Gastroesophageal sphincter (tissue), 4 donors: ENCODE measurements at places on chromosomes 7 and 10. TPM values are rescaled to one million over a fixed set of nuclear protein-coding genes. Genes with fewer than 3 reads are reported as not detected.

Gene TRIM4
- total RNA-seq: 31.9 TPM

Gene DGKB
- 19.9 TPM for total RNA-seq

Gene TAS2R41
- total RNA-seq: not detected

Gene PRRT4
- total RNA-seq: 0.85 TPM

Gene MKI67
- total RNA-seq: 1.0 TPM

Gene NPSR1
- total RNA-seq: not detected

Gene LRRC17
- 1.5 TPM for total RNA-seq

Gene OPALIN
- not detected for total RNA-seq

Gene CHST3
- 48.0 TPM for total RNA-seq

DNA sequence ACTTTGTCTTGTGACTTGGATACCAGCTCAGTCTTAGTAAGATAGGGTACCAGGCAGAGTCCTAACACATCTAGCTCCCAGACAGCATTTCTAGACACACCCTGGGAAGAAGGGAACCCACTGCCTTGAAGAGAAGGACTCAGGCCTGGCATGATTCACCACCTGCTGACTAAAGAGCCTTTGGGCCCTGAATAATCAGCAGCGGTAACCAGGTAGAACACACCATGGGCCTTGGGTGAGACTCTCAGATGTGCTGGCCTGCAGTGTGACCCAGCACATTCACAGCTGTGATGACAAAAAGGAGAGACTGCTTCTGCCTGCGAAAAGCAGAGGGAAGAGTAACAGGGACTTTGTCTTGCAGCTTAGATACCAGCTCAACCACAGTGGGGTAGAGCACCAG, 10.4 kb upstream of the TNKS2 start:
- ATAC-seq: no peak

- no peak for ATAC-seq
These were observed 2.4 kb downstream of the SH2D4B start for GRCh38 chr10:80540136-80540535.

GRCh38 chr10:51960494-51960895, 261.1 kb upstream of the CSTF2T start:
- ATAC-seq: peak; percentile 67

- ATAC-seq: no peak
These were observed 7.5 kb downstream of the ZFAND2A start for GRCh38 chr7:1152492-1152891.

DNA sequence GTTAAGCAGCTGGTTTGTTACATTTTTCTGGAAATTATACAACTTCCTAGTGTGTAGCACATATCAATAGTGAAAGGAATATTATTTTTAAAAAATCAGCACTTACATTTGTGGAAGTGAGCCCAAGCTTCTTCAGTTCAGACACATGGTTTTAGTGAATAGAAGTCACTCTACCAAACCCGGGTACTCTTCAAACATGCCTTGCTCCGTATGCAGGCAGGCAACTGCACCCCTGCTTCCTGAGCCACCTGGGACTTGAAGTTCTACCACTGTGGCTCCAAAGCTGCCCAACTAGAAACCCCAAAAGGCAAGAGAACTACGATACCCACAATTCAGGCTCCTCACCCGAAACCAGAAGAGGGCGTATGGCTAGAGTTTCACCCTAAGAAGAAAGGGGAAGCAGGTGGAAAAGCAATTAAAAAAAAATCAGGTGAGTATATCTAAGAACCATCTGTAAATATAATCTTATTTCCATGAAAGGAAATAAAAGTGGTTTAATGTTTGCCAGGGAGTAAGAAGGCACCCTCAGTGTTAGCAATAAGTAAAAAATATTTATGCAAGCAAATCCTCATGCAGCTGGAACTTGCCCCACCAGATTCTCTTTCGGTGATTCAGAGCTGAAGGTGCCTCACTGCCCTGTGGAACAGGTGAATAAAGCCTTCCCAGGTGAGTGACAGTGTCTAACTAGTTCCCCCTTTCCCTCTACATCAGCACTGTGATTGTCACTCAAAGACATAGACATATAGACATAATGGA, at the start of gene MACC1:
TSS of gene MACC1 (minus strand) at position 192 of the 756 bp plus-strand sequence. CDS start 55,522 bp downstream, outside the sequence.
- no peak for ATAC-seq

DNA sequence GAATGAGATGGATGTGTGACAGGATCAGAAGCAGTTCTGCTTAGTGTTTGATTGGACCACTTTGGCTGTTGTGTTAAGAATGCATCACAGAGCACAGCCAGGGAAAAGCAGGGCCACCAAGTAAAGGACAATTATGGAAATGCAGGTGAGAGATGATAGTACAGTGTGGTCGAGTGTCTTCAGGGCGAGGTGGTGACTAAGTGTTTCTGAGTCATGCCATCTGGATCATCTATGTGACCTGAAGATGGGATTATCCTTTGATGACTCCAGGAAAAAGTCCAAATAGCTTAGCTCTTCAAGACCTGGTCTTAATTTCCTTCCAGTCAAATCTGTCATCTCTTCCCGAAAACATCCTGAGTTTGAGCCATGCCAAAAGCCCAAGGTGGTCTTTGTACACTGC, 523.2 kb upstream of the IGFBP3 start:
- no peak for ATAC-seq

- ATAC-seq: no peak
These were observed 55.5 kb upstream of the CCNJ start for GRCh38 chr10:95987685-95988426.

DNA sequence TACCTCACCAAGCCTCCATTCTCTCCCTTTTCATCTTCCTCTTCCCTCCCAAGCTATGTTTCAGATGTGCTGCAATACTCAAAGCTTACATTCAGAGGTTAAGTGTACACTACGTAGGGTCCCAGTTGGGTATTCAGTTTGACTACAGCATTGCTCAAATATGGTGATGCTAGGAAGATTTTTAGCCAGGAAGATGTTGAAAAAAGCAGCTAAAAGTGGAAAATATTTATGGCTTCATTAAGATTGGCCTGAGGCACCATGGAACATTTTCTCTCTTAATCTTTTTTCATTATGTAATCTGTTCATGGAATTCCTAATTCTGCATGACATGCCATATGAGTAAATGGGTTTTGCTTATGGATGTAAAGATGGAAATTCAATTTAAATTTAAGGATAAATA, 72.0 kb upstream of the ABCB5 start:
- ATAC-seq: no peak

GRCh38 chr7:69778138-69778537, 179.9 kb downstream of the AUTS2 start:
- ATAC-seq: no peak

DNA sequence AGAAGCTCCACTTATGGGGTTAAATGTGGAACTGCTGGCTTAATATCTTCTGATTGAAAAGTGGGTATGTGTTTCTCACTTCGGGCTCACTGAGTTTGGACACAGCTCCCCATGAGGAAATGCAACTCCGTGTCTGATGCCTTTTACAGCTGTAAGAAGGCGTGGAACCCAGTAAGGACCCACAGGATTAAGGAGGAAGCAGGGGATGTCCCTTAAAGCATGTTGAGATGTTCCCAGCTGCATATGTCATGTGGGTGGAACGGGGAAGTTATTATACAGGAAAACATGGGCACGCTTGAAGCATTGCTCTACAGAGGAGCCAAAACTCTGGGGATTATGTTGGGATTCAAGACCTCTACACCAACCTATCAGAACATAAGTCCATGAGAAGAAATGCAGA, 224.4 kb downstream of the NEBL start:
- ATAC-seq: no peak

DNA sequence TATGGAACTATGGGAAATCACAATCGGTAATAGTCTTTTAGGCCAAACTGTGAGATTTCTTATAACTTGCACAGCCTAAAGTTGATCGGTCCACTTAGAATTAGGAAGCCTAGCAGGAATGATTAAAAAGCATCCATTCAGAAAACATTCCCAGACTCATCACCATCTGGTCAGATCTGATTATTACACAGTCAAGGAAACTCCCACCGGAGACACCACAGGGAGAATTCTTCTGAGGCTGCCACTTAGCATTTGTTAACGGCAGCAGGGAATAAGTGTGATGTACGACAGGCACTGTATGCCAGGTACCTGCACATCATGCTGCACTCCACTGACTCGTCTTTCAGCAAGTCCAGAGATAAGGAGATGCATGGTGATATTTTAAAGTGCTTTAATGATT, 227.6 kb upstream of the STEAP1 start:
- ATAC-seq: no peak

- ATAC-seq: no peak
These were observed 2.9 kb downstream of the NPM3 start for GRCh38 chr10:101780187-101780817.

DNA sequence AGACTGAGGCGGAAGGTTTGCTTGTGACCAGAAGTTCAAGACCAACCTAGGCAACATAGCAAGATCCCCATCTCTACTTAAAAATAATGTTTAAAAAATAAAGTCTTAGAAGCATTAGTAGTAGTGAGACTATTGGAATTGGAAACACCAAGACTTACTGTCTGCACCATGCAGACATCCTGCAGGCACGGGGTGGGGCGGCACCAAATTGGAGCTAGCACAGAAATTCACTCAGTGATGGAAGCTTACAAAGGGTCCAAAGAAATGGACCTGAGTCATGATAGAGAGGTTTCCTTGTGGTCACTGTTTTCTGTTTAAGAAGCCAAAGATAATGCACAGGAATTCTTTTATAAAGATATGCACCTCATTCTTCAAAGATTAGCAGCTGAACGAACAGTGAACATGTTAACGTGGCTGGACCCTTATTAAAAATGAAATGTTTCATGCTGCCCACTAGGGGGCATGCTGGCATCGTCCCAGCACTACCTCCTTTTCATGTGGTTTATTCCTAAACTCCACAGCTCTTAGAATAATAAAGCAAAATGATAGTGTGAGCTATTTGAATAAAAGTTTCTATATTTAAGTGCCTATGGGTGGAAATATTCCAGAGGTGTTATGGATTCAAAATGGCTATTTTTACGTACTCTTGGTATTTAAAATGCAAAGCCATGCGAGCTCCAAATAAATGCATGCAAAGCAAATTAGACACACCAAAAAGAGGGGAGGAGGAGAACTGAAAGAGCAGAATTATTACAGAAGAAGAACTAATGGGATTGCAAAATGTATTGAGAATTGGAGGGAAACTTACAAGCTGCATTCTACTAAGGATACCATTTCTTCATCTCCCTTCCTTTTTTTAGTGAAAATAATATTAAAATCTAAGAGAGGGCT, 28.6 kb downstream of the PDSS1 start:
- ATAC-seq: peak; percentile 58

- ATAC-seq: no peak
These were observed 131.7 kb downstream of the DNAJB6 start for GRCh38 chr7:157468221-157469111.

DNA sequence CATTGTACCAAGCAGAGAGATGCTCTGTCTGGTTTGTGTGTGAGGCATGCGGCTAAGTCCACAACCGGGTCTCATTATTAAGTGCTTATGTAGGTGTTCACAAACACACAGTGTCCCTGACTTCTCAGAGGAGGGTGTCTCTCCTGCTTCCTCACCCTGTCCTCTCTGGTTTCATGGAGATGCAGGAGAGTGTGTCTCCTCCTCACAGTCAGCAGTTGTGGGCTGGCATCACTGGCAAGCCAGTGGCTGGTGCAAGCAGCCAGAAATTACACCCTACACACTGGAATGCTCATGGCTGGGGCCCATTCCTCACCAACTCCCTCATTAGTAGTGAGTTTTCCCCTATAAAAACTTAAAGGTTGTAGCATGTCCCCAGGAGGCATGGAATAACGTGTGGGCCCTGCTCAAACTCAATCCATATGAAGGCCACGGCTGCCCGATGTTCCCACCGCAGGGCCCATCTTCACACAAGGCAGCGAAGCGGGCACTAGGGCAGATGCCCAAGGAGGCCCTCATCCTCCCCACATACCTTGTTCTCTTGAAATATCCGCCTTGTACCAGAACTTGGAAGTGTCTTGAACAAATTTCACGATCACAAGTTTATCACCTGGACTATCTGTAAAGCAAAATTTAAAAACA, 280.1 kb downstream of the TNS3 start:
- no peak for ATAC-seq

DNA sequence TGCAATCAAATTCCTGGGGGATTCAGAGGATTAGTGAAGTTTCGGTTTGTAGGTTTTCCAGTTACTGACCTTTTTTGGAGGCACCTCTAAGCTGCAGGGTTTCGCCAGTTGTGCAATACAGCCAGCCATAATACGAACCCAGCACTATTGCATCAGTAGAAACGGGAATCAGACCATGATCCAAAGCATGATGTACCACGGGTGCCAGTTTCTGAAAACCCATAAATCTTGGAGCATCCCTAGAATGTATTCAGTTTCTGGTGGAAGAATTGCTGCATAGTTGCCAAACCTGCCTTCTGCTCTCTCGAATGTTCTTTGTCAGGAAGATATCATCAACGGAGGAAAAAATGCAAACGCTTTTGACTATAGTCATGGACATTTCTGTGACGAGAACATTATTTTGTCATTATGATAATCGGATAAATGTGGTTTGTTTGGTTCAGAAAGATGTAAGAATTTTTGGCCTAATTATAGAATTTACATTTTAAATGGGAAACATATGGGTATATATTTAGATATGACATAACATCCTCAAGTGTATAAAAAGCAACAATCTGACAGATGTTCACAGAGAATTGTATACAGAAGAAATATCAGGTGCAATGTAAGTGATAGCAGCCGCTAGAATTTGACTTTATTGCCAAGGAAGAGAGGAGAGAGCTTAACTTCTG, 186.2 kb upstream of the PRKCQ start:
- ATAC-seq: peak; percentile 91

DNA sequence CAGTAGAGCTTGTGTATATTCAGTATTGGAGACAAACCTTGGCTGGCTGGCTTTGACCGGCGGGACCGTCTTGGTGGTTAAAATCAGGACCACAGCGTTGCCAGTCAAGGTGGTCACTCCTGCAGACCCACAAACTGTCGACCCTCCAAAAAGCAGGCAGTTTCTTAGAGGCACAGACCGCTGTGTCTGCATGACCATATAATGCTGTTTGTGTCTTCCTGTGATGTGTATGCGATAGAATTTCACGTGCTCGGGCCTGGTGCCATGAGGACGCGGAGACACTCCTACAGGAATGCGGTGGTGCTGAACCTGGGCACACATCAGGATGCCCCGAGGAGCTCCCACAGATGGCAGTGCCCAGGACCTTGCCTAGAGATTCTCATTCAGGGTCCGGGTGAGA, 34.8 kb downstream of the BNIP3 start:
- ATAC-seq: no peak

- no peak for ATAC-seq
These were observed 901 bp upstream of the CCNY start for GRCh38 chr10:35335133-35336083.

DNA sequence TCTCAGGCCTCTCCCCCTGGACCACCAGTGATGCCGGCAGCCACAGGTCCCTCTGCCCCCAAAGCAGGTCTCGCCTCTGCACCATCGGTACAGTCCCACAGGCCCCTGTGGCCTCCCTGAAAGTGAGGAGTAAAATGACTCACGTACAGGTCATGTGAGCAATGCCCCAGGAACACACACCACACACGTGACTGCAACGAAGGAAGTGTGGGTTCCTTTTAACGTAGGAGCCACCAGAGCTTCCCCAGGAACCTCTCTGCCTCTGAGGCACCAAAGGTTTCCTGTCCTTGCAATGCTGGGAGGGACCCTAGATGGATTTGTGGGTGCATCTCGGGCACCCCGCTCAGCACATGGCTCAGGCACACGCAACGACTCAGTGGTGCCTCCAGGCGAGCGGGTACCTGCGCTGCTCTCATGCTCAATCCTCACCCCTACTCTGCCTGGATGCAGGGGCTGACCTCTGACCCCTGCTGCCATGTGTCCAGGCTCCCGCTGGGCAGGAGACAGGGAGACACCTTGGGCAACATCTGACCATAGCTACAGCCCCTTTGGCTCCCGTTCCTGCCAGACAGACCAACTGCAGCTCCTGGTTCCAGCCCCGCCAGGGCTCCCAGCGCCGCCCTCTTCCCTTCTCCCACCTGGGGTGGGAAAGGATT, 120.7 kb downstream of the PRKAG2 start:
- no peak for ATAC-seq
